Stimulated activated CD8-positive, alpha-beta memory T cell treated with anti-CD3 and anti-CD28 coated beads, Interleukin-2, amount 100 ng/mL, for 48 hours (primary cell): ENCODE measurements at places on chromosomes 2 and 18.

GRCh38 chr18:3180325-3180724 lies 39.4 kb downstream of the MYOM1 start:
- no peak for DNase-seq

- DNase-seq: no peak
Observed at GRCh38 chr2:31429759-31430438, 15.4 kb upstream of the XDH start.

DNA sequence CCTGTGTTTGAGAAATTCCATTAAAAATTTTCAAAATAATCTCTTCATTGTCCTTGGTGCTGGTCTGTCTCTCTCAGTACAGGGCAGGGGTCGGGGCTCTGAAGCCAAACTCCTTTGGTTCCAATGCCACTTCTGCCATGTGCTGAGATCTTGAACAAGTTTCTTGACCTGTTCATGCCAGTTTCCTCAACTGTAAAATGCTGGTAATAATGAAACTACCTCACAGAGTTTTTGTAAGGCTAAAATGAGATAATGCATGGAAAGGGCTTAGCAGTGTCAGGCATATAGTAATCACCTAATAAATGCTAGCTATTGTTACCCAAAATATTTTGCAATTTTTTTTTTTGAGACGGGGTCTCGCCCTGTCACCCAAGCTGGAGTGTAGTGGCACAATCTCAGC lies 16.9 kb upstream of the MREG start:
- no peak for DNase-seq

- DNase-seq: no peak
Observed at GRCh38 chr2:221446140-221446539, 126.0 kb downstream of the EPHA4 start.

DNA sequence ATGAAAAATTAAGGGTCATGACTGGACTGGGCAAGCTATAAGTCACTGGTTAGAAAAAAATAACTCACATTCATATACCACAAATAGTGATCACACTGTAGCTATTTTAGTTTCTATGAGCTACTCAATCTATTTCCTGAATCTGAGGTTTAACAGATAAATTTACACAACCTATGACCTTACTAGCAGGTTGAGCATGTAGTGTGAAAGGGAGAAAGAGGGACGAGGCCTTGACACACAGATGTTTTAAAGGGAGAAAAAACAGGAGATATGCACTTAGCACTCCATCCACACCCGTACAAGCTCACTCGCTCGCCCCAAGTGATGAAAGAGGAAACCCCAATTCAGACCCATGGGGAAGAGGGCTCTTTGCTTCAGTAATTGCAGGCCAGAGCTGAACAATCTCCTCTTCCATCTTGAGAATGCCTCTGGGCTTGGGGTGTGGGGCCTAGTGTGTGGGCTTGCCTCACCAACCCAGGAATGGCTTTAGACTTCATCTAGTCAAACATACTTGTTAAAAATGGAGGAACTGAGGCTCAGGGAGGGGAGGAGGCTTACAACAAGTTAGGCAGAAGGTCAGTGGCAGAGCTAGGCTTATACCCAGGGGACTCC lies 10.7 kb downstream of the CYRIA start:
- DNase-seq: no peak

DNA sequence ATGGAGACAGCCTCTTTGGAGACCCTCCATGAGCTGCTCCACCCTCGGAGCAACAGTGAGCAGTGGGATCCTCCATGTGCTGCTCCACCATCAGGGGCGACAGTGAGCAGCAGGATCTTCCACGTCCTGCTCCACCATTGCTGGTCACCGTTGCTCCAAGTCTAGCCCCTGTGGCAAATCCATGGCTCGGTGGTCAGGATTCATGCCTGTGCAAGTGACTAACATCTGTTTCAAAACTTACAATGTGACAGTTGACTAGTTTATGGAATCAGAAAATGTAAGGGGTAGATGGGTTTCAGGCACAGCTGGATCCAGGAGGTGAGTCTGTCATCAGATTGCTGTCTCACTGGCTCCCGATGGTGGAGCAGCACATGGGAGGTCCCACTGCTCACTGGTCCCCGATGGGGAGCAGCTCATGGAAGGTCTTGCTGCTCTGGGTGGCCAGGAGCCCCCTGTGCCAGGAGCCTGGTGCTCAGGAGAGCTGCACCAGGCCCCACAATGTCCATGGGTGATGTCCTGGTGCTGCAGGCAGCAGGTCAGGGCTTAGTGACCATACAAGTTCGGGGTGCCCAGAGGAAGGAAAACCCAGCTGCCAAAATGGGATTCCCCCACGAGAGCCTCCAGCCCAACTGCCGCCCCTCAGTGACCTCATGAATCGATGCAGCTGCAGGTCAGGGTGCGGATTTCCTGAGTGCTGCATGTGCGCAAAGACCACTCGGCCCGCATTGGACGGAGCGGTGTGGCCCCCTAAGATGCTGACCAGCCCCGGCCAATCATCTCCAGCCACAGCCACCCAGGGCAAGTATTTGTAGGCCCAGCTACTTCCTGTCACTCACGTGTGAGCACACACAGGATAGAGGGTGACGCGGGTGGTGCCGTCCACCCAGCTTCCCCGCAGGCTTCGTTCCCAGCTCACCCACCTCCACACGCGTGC lies 116.5 kb upstream of the OTOS start:
- DNase-seq: no peak

DNA sequence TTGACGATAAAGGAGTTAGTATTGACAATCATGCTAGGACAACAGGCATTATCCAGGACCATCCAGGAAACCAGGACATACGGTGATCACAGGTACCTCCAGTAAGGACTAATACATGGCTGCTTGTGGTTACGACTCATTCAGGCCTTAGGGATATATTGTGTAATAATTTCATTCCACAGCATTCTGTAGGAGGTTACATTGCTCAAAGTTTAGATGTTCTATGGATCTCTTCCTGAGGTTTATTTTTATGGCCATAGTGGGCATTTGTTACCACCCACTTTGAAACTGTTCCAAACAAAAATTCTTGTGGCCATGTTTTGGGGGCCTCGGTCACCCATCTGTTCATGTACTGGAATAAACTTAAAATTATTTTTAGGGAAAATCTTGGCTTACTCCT lies 431.6 kb downstream of the METTL4 start:
- no peak for DNase-seq

- no peak for DNase-seq
Observed at GRCh38 chr2:95307036-95307435, 9.9 kb downstream of the KCNIP3 start.

DNA sequence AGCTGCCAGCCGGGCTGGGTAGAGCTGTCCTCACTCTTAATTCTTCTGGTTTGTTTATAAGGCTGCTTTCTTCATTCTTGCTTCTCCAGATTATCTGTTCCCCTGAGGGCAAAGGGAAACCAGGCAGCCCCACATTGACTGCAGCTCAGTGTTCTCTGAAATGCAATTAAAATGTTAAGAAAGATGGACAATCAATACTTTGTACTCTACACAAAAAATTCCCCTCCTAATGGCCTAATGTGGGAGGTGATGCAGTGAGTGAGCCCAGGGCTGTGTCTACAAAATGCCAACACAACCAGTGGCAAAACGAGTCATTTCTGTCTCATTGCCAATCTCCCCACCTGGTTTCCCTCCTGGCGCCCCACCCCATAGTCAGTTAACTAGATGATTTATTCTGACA lies 541.7 kb upstream of the RAB6C start:
- no peak for DNase-seq

GRCh38 chr2:10620481-10620880 lies 69.3 kb downstream of the NOL10 start:
- no peak for DNase-seq

DNA sequence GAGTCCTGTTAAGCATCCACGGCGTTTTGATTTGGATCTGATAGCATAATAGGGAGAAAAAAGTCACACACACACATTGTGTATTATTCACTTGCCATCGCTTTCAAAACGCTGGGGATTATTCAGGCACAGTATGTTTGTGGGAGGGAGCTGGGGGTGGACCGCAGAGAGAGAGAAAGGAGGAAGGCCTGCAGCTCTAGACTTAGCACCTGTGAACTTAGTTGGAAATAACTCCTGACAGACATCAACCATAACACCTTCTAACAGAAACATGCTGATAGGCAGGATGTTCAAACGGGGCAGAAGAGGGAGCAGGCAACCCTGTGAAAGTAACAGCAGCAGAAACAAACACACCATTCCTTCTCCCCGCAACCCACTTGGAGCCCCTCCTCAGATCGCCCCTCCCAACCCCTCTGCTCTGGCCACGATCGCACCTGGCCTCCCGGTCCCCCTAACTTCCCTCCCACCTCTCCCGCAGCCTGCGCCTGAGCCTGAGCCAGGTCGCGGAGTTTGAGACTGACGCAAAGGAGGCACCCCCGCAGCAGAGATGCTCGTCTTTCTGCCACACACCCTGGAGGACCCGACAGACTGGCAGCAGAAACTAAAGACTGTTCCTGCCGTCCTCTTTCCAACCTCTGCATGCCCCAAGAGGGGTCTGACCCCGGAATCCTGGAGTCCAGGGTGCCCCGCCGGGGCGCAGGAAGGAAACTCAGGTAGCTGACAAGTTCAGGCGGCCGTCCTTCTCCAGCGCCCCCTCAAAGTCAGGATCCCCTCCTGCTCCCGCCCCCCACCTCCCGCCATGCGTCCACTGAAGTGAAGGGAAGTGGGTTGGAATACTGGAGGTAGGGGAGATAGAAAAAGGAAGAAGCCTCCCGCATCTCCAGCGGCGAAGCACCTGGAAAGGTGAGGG lies 738 bp downstream of the CHST9 start:
- no peak for DNase-seq

- DNase-seq: no peak
Observed at GRCh38 chr2:228543117-228543516, 361.6 kb upstream of the SPHKAP start.

DNA sequence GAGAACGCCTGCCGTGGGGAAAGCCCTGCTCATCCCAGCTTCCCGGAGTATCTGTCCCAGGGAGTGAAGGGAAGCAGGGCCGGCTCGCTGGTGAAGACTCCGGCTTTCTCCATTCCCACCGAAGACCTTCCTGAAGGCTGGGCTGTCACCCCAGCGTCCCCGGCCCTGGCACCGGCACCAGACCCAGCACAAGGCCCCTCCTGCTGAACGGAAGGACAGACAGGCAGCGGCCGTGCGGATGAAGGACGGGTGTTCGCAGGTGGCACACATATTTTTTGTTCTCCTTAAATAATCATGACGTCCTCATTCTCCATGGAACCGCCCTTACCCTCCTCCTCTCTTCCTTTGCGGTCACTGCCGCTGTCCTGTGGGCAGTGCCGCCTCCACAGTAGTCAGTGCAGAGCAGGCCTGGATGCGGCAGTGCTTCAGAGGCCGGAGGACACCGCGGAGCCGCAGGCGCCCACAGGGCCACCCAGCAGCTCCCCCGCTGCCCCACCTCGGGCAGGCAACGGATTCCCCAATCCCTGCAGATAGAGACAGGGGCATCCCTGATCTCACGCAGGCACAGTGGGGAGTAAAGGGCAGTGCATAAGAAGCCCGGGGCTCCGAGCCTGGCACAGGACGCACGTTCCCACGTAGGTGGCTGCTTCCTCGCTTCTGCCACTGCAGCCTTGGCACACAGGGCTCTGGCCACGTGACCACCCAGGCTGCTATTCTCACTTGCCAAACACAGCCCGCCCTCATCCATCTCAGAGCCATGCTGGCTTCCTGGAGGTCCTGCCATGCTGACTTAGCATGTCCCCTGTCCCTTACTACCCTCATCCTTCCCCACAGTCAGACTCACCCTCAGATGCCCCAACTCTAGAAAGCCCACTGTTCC lies 229.7 kb downstream of the EIPR1 start:
- DNase-seq: no peak

- no peak for DNase-seq
Observed at GRCh38 chr2:216683846-216684245, 11.5 kb downstream of the IGFBP5 start.
